ENCODE measurements at places on chromosomes 5 and 9.
A peak's percentile ranks its signal among the peaks of the same experiment; 100 is the strongest.

- DNase-seq, result no peak
Measured at GRCh38 chr5:115684513-115685037, 58.7 kb upstream of the TMED7 start.

- no peak for DNase-seq
Measured at GRCh38 chr5:123483446-123484077, 28.4 kb upstream of the CSNK1G3 start.

DNA sequence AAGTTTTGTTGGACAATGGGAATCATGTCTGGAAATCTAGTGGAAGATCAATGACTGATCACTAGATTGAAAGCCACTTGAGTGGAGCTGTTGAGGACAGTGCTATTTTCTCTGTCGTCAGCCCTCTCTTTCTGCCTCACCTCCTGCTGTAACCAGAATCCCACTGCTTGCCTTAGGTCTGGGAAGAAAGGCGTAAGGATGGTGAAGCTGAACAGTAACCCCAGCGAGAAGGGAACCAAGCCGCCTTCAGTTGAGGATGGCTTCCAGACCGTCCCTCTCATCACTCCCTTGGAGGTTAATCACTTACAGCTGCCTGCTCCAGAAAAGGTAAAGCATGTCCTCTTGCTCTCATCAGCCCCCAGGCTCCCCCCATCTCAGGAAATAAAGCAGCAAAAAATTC lies 1.1 kb downstream of the NSG2 start:
- DNase-seq, result no peak

GRCh38 chr9:98009936-98010335 lies 26.8 kb downstream of the ANP32B start:
- DNase-seq, result no peak

GRCh38 chr9:4923580-4924544 lies 61.2 kb upstream of the JAK2 start:
- DNase-seq, result no peak

- no peak for DNase-seq
Measured at GRCh38 chr5:74282490-74282889, 358.0 kb downstream of the ENC1 start.

DNA sequence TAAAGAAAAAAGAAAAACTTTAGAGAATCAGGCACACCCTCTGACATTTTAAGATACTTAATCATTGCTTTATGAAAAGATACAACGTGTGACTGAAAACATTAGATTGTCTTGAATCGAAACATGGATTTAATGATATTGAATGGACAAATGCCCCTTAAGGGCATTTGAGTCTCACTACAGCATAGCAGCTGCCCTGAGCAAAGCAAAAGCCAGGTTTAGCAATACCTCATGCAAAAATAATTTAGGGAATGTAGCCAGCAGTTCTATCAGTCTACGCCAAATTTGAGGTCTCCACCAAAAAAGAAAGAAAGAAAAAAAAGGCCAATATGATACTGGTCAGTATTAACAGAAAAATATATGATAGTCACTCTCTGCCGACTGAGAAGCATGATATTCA lies 56.6 kb upstream of the LMNB1 start:
- no peak for DNase-seq

DNA sequence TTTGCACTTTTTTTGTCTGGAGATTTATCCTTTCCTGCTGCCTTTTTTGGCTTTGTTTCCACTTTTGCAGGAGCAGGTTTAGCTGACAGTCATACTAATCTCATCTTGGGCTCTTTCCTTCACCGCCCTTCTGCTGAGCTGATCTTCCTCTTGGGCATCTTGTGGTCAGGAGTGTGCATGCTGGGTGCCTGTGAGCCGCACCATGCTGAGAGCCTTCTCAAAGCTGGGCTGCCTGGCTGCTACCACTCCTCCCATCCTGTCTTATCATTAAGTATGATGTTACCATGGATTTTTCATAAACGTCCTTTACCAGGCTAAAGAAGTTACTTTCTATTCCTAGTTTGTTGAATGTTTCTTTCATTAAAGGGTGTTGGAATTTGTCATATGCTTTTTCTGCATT lies 49.5 kb upstream of the MCCC2 start:
- no peak for DNase-seq

- DNase-seq, result no peak
Measured at GRCh38 chr9:20658677-20659473, 25.2 kb upstream of the FOCAD start.

GRCh38 chr5:32031089-32031488 lies 143.0 kb downstream of the GOLPH3 start:
- DNase-seq, result no peak

DNA sequence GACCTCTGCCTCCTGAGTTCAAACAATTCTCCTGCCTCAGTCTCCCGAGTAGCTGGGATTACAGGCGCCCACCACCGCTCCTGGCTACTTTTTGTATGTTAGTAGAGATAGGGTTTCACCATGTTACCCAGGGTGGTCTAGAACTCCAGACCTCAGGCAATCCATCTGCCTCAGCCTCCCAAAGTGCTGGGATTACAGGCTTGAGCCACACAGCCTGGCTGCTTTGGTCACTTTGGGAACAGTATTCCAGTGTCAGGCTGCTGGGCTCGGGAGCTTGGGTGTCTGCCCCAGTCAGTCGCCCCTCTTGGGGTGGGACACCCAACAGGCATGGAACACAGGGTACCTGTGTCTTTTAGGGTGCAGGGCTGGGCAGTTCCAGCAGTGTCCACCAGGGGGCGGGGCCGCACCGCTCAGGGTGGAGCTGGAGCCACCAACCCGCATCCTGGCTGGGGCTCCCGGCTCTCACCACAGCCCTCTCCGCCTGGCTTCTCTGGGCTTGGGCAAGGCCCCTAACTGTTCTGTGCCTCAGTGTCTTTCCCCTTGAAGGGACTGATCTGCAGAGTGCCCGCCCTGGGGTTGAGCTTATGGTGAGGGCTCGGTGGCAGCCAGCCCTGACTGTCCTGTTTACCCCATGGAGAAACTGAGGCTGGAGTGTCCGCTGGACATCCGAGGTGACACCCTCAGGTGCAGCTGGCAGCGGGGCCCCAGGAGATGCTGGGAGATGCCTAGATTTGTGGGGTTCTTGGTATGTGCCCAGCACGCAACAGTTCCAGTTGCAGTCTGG lies 6.4 kb upstream of the RNU6ATAC start:
- no peak for DNase-seq

- DNase-seq, result no peak
Measured at GRCh38 chr5:1016036-1016435, 7.4 kb downstream of the NKD2 start.

DNA sequence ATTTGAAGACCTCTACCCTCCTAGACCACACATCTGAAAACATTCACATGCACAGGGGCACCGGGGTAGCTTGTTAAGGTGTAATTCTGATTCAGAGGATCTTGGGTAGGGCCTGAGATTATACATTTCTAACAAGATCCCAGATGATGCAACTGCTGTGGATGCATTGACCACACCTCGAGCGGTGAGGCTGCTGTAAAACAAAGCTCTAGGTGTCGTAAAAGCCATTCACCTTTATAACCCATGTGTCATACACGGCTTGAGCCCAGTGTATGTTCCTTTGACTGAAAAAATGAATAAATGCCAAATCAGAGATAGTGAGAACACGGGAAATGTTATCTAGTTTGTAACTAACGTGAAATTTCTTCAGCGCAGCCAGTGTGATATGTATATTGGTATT lies 1578.2 kb upstream of the WWC1 start:
- no peak for DNase-seq

DNA sequence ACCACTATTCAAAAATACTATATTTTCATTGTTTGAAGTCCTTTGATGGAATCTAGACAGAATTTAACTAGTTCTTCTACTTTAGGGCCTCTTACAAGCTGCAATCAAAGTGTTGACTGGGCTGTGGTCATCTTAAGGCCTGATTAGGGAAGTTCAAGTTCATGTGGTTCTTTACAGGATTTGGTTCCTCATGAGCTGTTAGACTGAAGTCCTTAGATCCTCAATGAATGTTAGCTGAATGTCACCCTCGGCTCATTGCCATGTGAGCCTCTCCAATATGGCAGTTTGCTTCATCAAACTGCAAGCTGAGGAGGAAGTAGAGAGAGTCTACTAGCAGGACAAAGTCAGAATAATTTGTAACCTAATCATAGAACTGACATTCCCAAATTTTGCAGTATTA lies 135.1 kb downstream of the CSNK1G3 start:
- DNase-seq, result no peak

GRCh38 chr5:127858116-127858784 lies 155.1 kb downstream of the CCDC192 start:
- no peak for DNase-seq

DNA sequence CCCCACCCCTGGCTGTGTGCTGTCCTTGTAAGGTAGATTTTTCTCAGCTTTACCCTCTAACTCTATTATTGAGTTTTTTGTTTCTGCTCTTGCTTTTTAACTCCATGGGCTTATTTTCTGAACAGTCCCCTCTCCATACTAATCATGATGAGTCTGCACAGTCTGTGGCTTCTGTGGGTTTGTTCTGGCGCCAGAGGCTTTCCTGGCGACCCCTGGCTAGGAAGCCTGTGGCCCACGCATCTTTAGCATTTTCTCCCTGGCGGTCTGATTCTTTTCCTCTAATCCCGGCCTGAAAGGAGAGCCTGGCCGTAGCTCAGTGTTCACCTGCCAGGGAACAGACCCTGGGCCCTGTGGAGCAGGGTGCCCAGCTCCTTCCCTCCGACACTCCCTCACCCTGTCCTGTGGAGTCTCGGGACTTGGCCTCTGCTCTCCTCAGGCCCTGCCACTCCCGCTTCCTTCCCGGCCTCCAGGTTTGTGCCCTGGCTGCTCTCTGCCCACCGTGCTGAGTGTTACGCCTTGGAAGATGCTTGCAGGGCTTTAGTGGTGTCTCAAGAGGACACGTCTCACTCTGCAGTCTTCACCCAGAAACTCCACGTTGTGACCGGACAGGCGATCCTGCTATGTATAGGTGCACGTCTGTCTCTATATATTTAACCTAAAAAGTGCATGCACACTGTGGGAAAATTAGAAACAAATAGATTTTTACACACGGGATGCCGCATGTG lies 31.7 kb upstream of the LRRC14B start:
- DNase-seq, result no peak

GRCh38 chr9:133600739-133601138 lies 8.4 kb downstream of the FAM163B start:
- DNase-seq, result no peak

GRCh38 chr5:51872144-51872543 lies 488.9 kb downstream of the ISL1 start:
- DNase-seq, result no peak

- DNase-seq, result no peak
Measured at GRCh38 chr5:34967540-34967939, 38.2 kb downstream of the DNAJC21 start.

GRCh38 chr5:4717446-4717845 lies 422.7 kb upstream of the ADAMTS16 start:
- DNase-seq, result no peak

DNA sequence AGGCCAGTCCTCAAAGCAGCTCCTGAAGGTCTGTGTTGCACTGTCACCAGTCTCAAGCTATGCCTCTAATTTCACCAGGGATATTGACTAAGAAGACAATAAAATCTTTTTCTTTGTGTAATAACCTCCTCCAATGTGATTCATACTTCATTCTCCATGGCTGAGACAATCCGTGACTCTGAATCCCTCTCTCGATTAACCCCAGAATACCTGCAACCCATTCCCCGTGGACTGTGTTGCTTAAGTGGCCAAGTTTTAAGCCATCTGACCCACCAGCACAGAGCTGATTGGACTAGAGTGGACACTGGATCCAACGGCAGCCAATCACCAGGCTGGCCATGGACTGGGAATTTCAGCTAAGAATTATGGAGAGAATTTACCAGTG lies 5.4 kb upstream of the CCIN start:
- no peak for DNase-seq

DNA sequence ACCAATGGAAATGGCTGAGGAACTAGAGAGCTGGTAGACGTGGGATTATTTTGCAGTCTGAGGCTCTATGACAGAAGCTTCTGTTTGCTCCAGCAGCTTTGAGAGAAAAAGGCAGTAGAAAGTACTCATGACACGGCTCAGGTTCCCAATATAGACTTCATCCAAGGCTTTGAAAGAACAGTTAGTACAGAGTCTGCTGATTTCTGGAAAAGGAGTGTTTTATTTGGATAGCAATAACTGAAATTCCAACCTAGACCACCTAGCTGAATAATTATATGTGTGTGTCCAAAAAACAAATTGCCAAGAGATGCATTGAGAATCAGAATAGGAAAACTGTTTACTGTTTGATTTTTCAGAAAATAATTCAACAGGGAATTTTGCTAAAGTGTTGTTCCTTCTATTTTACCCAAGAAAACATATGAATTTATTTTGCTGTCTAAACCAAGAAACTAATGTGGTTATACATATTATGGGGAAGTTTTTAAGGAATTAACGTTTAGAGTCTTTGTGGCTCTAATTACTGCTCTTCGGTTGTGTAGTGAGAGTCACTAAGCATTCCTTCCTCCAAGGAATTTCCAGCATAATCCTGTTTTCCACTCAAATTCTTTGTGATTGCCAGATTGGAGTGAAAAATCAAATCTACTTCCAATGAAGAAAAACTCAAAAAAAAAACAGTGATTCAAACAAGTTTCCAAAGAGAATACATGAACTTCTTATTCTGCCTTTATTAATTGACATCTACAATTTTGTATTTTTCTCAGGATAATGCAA lies 18.1 kb upstream of the MTX3 start:
- no peak for DNase-seq

DNA sequence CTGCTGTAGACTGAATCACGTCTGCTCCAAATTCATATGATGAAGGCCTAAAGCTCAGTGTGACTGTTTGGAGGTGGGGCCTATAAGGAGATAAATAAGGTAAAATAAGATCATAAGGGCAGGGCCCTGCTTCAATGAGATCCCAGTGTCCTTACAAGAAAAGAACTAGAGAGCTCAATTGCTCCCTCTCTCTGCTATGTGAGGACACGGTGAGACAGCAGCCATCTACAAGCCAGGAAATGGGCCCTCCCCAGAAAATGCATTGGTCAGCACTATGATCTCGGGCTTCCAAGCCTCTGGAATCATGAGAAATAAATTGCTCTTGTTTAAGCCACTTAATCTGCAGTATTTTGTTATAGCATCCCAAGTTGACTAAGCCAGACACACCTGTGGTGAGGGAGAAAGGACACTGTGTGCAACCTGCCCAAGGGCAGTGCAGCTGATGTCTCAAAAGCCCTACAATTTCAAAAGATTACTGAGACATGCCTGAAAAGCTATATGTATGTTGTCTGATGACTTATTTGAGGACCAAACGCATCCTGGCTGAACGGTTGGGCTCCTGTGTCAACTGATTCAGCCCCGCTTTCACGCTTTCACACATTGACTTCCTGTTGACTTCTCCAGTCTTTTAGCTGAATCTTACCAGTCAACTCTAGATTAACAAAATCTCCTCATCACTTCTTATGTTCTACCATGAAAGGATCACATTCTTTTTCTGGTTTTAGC lies 13.2 kb downstream of the GZMK start:
- peak; percentile 13 for DNase-seq

DNA sequence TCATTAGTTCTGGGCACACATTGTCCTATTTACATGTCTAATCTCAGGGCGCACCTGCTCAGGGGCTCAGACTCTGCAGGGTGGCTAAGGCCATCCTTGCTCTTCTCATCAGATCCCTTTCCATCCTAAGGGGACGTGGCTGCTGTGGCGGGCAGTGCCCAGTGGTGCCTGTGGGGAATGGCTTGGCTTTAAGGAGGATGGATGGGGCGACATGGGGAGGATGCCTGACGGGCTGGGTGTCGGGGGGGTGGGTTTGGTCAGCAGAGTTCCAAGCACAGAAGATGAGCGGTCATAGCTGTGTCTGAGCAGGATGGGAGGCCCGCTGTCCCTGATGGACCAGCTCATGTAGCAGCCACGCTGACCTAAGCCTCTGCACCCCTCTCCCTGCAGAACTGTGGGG lies 40.9 kb upstream of the SUSD3 start:
- no peak for DNase-seq

- DNase-seq, result no peak
Measured at GRCh38 chr9:2271426-2271825, 256.3 kb downstream of the SMARCA2 start.

GRCh38 chr9:77013932-77014596 lies 5.4 kb upstream of the FOXB2 start:
- DNase-seq, result no peak
